Hippocampal formation (tissue), 2 donors: ENCODE measurements at places on chromosomes 7 and 10.

- peak; percentile 44 for DNase-seq
Observed at GRCh38 chr7:51430480-51431086, 114.0 kb upstream of the COBL start.

- DNase-seq: no peak
Observed at GRCh38 chr7:1022356-1022755, 22.0 kb upstream of the GPR146 start.

GRCh38 chr10:75408911-75409885 lies 7.6 kb upstream of the ZNF503 start:
- peak; percentile 26 for DNase-seq

- no peak for DNase-seq
Observed at GRCh38 chr7:115475761-115476385, 554.0 kb downstream of the MDFIC start.

GRCh38 chr10:86287110-86287793 lies 79.3 kb downstream of the GRID1 start:
- no peak for DNase-seq

DNA sequence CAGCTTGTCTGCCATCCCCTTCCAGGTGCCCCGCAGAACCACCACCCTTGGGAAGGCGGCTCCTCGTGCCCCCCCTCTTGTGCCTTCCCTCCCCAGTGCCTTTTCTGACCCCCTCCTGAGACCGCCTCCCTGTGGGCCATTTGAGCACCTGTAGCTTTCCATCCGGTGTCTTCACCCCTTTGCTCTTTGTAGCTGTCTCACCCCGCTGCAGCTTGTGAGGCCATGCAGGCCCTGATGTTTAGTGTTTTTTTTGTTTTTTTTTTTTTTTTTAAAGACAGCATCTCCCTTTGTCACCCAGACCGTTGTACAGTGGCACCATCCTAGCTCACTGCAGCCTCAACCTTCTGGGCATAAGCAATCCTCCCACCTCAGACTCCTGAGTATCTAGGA lies 52.5 kb downstream of the CUX1 start:
- DNase-seq: no peak

GRCh38 chr10:113687037-113687436 lies 7.3 kb downstream of the CASP7 start:
- no peak for DNase-seq

DNA sequence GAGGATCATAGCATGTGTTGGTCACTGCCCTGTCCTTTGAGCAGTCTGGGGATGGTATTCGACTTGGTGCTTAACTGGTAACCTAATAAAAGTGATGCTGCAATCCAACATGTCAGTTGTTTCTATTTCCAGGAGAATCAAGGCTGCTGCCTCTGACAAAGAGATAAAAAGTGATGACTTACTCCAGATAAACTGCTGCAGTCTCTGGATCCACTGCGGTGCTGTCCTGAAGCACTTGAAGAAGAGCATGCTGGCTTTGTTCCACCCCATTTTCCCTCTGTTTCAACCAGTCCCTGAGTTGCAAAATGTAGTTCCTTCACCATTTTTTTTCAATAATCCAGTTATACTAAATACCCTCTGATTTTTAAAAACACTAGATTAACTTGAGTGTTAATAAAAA lies 403.5 kb upstream of the ANKRD30A start:
- DNase-seq: no peak

- DNase-seq: no peak
Observed at GRCh38 chr10:126598009-126598408, 72.5 kb downstream of the C10orf90 start.

DNA sequence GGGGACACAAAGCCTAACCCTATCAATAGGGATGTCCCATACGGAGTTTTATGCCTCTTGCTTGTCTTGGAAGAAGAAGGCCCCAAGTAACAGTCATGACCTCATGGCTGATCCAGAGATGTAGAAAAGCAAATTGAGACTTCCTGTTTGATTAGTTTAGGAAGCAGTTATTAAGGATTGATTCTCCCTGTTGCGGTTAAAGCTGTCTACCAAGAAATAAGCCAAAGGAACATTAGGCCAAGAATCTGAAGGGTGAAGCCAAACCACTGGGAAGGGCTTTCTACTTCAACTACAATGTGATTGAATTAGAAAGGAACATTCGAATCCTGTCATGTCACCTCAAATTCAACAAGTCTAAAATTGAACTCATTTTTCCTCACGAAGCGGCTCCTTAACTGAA lies 60.5 kb upstream of the AGBL3 start:
- DNase-seq: no peak

DNA sequence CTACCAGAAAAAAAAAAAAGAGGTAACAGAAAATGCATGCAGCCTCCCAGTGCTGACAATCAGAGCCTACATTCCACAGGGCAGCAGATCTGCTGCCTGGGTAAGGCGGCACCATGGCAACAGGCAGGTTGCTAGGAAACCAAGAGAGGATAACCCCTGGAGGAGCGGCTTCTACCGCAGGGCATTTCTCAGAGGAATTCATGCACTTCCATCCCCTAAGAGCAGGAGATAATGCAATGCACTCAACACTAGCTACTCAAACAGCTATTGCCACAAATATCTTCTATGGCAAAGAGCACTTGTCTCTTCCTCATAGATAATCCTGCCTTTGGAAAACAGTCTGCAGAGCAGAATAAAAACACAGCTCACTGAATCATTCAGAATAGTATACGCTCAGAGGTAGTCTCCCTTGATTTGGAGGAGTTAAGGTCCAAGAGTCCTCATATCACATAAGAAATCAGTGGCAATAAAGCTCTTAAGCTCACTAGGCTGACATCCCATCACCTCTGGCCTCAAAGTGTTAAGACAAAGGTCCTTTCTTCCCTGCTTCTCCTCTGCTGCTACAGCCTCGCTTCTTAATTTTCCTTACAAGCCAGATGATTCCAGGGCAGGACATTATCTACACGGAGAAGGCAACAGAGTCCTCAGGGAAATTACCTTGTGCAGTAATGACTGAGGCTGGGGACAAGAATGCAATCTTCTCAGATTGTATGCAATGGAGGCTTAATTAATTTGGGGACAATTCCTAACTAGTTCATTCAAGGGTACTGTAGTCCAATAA lies 10.7 kb downstream of the PSAP start:
- DNase-seq: peak; percentile 88

GRCh38 chr7:158824028-158824427 lies 5.3 kb downstream of the ESYT2 start:
- DNase-seq: no peak

GRCh38 chr10:76033457-76034196 lies 602.2 kb downstream of the LRMDA start:
- DNase-seq: no peak

- DNase-seq: no peak
Observed at GRCh38 chr7:33379891-33380525, 250.6 kb downstream of the BBS9 start.

- no peak for DNase-seq
Observed at GRCh38 chr7:34772296-34772938, 114.4 kb downstream of the NPSR1 start.

DNA sequence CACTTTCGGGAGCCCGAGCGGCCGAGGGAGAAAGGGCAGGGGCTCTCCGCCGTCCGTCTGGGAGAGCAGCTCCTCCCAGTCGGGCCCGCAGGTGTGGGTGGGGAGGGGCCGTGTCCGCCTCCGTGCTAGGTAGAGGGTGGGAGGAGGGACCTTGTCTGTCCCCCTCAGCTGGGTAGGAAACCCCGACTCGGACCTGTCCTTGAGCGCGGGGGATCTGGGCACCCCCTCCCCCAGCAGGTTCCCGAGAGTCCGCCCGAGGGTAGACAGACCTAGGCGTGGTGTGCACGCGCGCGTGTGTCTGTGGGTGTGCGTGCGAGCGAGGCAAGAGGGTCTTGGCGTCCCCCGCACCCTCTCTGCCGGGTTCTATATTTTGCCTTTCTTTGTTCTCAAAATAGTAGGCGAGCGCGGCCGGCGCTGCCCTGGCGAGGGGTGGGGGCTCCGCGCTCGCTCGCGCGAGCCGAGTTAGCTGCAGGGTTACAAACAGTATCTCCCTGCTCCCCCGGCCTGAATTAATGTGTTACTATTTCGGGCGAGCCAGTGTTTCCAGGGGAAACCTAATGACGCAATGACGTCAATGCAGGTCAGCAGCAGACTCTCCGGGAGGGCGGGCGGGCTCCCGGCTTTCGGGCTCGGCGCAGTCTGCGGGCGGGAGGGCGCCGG lies 73.9 kb upstream of the LEP start:
- DNase-seq: peak; percentile 44

DNA sequence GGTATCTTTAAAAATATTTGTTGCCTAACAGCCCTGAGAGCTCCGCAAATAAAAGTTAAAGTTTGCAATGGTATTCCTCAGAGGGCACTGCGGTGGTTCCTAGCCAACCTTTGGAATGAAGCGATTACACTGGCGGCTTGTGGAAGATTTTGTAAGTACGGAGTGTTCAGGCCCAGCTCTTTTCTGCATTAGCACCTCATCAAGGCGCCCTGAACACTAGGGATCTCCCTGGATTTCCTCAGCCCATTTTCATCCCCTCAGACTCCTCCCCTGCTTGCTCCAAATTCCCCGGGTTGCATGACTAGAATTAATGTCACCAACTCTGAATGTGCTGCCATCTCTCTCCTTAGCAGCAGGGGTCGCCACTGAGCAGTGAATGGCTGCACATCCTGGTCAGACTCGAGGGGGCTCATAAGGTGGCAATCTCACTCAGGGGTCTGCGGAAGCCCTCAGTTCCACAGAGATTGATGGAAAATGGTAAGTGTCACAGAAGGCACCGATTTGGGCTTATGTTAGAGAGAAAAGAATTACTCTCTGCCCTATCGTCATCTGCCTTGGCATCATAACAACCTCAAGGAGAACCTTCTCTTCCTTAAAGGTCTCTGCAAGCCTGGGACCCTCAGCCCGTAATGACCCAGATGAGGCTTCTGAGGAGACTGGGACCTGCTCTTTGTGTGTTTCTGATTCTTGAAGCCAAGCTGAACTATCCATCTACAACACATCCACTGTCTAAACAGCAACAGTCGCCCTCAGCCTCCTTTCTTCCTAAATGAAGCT lies 262.8 kb upstream of the AOAH start:
- DNase-seq: peak; percentile 51

GRCh38 chr7:98681511-98681910 lies 64.4 kb downstream of the NPTX2 start:
- DNase-seq: no peak

- DNase-seq: no peak
Observed at GRCh38 chr10:72762042-72762441, 70.1 kb downstream of the MCU start.

DNA sequence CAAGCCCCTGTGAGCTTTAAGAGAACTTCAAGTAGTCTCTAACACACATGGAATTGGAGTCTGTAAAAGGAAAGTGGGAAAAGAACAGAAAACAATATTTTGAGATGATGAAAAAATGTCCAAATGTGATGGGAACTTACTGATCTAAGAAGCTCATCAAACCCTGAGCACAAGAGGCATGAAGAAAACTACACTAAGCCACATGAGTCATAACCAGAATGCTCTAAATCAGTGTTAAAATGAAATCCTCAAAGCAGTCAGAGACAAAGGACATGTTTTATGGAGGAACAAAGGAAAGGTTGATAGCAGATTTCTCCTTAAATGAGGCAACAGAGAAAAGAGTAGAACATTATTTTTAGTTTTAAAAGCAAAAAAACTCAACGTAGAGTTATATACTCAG lies 37.2 kb downstream of the ZNF33A start:
- no peak for DNase-seq

DNA sequence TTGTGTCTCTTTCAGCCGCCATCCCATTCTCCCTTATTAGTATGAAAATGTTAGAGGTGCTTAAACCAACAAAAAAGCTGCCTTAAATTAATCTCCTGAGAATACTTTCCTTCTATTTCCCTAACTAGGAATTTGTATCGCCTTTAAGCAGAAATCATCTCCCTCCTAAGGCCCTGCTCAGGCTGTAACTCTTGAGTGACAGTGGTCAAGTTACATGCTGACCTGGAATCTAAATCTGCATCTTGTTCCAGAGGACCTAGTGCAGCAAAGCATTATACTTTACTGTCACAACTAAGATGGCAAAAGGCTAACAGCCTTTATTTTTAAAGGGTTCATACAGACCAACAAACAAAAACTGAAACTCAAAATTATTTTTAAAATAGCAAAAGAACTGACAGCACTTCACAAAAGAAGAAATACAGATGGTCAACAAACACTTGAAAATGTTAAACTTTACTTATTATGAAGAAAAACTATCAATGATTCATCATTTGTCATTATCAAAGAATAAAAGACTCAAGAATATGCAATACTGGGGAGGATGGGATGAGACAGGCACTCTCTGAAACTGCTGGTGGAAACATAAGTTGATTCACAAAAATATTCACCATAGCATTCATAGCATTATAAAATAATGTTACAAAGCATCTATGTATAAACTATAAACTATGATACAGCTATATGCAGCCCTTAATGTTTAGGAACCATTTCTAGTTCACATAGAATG lies 11.0 kb downstream of the CYREN start:
- DNase-seq: no peak

- DNase-seq: no peak
Observed at GRCh38 chr10:30990971-30991646, 40.6 kb downstream of the ZNF438 start.
